ENCODE measurements at places on chromosomes 1 and 21.
A peak's percentile ranks its signal among the peaks of the same experiment; 100 is the strongest.

DNA sequence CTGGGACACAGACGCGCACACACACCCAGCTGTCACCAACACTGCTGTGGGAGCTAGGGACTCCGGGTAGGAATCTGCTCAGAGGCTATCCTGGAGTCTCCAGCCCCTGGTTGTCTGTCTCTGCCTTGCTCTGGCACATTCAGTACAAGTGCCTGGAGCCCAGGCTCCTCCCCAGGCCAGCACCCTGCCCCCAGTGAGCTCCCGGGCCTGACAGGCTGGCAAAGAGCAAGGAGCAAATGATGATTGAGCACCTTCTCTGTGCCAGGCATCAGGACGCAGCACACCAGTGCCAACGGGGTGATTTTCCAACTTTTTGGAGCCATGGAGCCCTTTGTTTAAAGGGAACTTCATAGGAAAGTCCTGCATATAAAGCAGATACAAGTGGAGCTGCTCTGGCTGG lies 6.5 kb downstream of the CNTN2 start:
- DNase-seq: no peak

DNA sequence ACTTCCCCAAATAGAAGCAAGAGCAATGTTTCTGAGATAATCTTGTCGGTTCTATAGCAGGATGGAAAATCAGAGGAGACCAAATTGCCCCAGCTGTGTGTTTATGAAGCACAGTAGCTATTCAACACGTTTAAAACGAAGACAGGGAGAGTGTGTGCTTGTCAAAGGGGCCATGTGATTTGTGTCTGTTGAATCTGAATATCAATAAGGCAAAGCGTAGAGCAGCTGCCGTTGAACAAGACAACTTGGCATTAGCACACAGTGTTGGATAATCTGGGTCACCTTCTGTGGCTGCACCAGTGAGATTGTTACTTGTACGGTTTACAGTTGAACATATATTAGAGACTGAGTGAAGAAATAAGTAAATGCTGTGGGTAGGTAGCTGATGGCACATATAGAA lies 1.0 kb downstream of the CRB1 start:
- DNase-seq: peak; percentile 23

- DNase-seq: no peak
Observed at GRCh38 chr1:52669696-52670095, 28.5 kb downstream of the COA7 start.

- peak; percentile 47 for DNase-seq
Observed at GRCh38 chr1:179229214-179230140, at the start of gene ABL2. ABL2 (minus strand) TSS chr1:179229677; CDS start chr1:179229397, 280 bp downstream.

GRCh38 chr1:243946253-243946652 lies 96.2 kb upstream of the AKT3 start:
- no peak for DNase-seq

DNA sequence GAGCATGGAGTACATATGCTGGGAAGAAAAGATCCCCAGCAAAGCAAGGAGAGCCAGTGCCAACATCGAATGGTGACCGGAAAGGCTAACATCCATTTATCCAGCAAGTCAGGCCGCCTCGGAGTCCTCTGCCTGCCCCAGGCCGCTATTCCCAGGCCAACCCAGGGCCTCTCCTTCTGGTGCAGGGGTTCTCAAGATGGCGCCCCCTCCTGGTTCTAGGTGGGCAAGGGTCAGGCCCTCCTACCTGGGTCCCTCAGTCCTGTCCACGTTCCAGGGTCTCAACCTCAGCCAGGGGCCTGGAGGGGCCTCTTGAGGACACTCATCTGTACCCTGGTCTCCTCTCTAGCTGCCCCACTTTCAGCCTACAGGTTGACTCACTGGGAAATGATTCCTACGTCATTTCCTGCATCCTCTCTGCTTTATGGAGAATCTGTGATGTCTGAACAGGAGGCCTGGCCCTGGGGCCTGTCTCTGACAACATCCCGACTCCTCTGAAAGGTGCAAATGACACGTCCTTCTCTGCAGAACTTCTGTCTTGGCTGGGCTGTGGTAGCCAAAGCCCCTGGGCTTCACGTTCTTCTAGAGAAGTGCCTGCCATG lies 145.3 kb downstream of the PSMG1 start:
- no peak for DNase-seq

GRCh38 chr1:235910357-235911299 lies 43.9 kb upstream of the LYST start:
- no peak for DNase-seq

DNA sequence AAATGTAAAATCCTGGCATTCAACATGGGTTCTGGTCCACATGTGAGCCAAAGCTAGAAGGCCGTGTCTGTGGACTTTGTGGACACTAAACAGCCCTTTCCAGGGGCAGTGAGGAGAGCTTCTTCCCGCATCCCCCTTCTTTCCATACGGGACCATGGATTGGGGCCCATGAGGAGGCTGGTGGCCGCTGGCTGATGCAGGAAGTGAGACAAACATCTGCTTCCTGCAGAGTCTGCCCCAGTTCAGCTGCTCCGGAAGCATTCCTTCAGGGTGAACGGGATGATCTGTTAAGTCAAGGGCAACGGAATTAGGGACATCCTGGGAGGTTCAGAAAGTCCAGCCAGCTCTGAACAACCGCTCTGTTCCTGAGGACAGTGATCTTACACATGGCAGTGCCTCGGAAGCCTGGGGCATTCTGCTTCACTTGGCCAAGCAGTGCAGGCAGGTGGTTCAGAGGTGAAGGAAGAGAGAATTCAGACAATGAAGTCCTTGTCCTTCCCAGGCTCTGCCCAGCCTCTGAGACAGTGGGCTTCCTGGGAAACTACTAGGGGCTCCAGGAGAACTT lies 1.5 kb downstream of the CA6 start:
- DNase-seq: no peak

DNA sequence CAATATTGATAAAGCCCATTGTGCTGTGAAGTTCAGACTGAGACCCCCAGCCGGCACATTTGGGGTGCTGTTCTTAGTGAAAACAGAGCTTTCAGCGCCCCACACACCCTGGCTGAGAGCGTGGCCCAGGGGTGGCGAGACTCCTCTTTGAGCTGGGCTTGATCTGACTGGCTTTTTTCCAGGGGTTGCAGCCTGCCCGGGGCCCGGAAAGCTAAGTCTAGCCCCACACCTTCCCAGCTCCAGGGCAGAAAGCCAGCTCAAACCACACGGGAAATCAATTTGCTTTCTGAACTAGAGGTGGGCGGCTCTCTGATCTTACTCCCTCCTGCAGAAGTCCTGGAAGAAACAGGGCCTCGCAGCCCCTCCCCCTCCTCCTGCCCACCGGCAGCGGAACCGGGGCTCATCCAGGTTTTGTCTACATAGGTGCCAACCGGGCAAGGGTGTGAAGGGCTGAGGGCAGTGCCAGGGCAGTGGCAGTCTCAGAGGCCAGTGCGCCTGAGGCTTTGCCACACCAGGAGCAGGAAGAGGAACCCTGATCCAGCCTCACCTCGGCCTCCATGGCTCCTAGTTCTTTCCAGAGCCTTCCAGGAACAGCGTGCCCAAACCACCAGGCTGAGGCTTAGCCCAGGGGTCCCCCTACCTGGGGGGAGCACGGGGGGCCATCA lies 155.3 kb downstream of the NPHP4 start:
- no peak for DNase-seq
